ENCODE measurements at places on chromosomes 4 and X.

DNA sequence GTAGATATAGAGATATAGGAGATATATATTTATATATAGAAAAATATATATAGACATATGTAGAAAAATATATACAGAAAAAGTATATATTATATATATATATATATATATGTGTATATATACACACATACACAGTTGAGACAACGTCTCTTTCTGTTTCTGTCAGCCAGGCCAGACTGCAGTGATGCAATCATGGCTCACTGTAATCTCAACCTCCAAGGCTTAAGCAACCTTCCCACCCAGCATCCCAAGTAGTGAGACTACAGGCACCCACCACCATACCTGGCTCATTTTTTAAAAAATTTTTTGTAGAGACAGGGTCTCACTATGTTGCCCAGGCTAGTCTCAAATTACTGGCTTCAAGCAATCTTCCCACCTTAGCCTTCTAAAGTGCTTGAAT is 426.3 kb downstream of the GPM6A start:
- no peak for DNase-seq

DNA sequence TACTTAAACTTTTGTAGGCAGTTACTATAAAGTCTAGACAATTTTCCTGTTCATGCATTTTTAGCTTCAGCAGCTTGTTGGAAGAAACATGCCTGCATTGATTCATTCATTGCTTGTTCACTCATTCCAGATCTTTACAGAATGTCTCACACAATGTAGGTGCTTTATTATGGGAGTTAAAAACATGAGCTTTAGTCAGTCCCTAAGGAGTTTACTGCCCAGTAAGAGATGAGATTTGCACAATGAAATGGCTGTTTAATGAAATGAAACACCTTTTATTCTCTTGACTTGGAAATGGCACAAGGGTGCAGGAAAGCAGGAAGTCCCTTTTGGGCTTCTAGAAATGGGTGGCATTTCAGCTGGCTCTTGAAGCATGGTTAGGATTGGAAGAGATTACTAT is 2.9 kb downstream of the NOCT start:
- DNase-seq, result no peak

DNA sequence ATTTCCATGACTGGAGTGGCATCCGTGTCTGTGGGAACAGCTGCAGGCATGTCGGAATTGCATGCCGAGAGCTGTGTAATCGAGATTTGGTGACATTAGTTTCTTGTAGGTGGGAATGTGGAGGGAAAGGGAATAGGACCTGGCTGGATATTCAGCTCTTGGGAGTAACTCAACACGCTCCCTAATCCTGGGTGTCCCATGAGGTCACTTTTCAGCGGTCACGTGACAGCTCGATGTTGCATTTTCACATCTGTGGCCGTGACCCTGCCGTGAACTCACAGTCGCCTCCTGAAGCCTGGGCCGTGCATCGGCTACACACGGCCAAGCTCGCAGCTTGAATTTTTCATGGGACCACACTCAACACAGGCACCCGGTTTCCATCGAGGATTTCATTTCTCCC is 25.8 kb upstream of the PSAPL1 start:
- DNase-seq, result no peak

DNA sequence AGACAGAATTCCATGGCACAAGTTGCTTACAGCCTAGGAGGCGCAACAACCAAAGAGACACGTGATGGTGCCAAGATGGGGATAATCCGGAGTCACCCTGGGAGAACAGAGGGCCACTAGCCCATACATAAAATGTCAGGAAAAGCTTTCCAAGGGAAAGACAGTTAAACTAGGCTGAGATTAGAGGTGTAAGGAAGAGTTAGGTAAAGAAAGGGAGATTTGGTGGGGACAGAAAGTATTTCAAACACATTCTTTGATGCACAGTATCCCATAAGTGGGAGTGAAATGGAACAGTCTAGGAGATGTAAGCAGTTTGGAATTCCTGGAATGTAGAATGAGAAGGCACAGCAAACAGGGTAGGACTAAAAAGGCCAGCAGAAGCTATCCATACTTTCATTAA is 860.9 kb upstream of the LCORL start:
- no peak for DNase-seq

DNA sequence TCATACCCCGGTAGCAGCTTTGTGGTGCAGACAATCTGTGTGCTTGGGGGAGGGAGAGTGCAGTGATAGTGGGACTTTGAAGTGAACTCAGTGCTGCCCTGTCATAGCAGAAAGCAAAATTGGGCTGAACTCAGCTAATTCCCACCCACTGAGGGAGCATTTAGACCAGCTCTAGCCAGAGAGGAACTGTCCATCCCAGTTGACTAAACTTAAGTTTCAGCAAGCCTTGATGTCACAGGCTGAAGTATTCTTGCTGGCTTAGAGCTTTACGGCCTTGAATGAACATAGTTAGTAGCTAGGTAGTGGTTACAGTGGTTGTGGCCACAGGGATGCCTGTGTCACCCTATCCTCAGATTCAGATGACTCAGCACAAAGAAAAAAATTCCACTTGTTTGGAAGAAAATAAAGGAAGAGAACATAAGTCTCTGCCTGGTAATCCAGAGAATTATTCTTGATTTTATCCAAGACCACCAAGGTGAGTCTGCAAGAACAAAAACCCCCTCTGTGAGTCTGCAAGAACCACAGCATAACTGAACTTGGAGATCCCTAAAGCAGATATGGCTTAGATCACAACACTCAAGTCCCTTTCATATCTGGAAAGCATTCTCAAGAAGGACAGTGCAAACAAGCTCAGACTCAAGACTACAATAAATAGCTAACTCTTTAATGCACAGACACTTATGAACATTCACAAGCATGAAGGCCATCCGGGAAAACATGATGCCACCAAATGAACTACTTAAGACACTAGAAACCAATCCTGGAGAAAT is 39.4 kb downstream of the ADH7 start:
- no peak for DNase-seq

All from CD4-positive, alpha-beta T cell treated with Interleukin-10 for 1 hour (primary cell).